ENCODE measurements at places on chromosomes 16 and 17. TPM values are rescaled to one million over a fixed set of nuclear protein-coding genes. Genes with fewer than 3 reads are reported as not detected.

DNA sequence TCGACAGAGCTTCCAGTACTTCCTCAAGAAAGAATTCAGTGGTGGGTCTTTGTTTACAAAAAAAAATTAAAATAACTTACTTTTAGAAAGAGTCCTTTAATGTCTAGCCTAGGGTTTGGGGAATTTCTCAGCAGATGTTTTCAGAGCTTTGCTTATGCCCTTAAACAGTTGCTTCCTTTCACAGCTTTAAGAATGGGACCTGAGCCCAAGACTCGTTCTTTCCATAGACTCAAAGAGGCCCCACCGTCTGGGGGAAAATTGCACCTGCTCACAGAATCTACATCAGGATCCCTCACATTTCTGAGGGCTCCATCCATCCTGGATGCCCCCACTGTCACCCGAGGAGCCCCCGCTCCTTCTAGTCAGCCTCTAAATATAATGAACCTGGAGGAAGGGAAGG, 60.0 kb downstream of the RGS9 start:
- no peak for DNase-seq

DNA sequence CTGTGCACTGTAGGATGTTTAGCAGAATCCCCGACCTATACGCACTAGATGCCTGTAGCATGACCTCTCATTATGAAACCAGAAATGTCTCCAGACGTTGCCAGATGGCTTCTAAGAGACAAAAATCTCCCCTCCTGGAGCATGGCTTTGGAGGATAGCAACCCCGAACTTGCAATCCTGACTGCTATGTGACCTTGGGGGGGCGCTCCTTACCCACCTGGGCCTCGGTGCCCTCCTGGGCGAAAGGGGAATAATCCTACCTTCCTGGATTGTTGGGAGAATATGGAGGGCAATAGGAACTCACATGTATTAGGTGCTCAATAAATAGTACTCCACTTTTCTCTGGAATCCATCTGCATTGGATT, 8.1 kb downstream of the MRM1 start:
- no peak for DNase-seq

DNA sequence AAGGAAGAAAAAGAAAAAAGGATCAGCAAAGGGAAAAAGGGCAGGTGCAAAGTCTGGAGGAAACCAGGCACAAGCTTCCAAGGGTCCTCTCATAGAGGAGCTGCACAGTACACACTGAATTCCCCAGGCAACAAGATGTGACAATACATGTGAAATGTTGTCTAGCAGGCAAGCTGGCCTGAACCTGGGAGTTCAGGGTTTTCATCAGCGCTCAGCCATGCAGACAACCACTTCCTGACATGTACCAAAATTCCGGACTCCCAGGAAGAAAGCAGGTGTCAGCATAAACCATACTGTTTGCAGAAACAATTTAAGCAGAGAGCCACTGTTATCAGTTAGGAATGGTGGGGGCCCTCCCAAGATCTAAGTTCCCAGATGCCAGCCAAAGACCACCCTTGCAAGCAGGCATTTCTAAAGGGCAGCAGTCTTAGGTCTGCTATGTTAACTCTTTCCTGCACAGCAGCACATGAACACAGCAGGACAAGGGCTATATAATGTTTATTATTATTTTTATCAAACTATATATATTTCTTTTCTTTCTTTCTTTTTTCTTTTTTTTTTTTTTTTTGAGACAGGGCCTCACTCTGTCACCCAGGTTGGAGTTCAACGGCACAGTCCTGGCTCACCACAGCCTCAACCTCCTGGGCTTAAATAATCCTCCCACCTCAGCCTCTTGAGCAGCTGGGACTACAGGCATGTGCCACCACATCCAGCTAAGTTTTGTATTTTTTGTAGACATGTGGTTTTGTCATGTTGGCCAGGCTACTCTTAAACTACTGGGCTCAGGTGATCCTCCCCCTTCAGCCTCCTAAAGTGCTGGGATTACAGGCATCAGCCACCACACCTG, 10.1 kb downstream of the TK2 start:
- DNase-seq: no peak

Gene KNOP1
- total RNA-seq: 12.1 TPM

Gene TSNAXIP1
- total RNA-seq: 0.15 TPM

All from lower leg skin (tissue), 4 donors.